ENCODE measurements at places on chromosomes 1 and 21.
A peak's percentile ranks its signal among the peaks of the same experiment; 100 is the strongest.

GRCh38 chr1:173126421-173126820 lies 75.7 kb upstream of the TNFSF18 start:
- no peak for DNase-seq

DNA sequence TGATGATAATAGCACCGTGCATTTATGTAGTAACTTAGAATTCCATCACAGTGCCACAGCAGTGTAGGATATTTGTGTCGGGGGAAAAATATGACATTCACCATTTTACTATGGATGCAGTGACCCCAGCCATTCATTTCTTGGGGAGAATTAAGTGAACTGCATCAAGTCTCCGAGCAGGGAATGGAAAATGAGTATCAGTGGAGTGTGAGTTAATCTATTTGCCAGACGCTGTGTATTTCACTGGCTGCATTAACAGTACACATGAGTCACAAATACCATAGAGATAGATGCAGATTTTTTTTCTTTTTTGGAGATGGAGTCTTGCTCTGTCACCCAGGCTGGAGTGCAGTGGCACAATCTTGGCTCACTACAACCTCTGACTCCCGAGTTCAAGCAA lies 33.8 kb upstream of the SLC45A1 start:
- DNase-seq, result no peak

DNA sequence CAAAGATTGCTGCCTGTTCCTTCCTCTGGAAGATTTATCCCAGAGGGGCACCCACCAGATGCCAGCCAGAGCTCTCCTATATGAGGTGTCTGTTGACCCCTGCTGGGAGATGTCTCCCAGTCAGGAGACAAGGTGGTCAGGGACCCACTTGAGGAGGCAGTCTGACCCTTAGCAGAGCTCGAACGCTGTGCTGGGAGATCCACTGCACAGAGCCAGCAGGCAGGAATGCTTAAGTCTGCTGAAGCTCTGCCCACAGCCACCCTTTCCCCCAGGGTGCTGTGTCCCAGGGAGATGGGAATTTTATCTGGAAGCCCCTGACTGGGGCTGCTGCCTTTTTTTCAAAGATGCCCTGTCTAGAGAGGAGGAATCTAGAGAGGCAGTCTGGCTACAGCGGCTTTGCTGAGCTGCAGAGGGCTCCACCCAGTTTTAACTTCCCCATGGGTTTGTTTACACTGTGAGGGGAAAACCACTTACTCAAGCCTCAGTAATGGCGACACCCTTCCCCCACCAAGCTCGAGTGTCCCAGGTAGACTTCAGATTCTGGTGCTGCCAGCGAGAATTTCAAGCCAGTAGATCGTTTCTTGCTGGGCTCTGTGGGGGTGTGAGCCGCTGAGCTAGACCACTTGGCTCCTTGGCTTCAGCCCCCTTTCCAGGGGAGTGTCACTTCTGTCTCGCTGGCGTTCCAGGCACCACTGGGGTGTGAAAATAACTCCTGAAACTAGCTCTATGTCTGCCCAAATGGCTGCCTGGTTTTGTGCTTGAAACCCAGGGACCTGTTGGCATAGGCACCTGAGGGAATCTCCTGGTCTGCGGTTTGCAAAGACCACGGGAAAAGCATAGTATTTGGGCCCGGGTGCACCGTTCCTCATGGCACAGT lies 51.1 kb upstream of the PDC start:
- DNase-seq, result no peak

- DNase-seq, result no peak
These were observed 140.6 kb downstream of the SYT2 start for GRCh38 chr1:202569393-202570322.

DNA sequence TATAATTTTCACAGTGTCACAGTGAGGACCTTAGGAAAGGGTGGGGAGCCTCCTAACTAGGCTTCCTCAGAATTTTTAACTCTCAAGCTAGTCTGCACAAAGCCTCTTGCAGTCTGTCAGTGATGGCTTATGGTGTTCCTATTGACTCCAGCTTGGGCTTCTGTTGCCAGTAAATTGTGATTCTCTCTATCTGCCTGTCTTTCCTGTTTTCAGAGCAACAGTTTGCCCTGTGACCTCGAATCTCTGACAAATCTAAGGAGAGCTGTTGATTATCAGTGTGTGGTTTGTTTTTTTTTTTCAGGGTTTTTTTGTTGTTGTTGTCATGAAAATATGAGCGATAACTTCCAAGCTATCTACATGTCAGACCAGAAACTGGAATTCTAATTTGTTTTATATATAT lies 423.2 kb upstream of the B3GALT2 start:
- DNase-seq, result no peak

GRCh38 chr1:5430911-5431697 lies 561.1 kb downstream of the NPHP4 start:
- no peak for DNase-seq

DNA sequence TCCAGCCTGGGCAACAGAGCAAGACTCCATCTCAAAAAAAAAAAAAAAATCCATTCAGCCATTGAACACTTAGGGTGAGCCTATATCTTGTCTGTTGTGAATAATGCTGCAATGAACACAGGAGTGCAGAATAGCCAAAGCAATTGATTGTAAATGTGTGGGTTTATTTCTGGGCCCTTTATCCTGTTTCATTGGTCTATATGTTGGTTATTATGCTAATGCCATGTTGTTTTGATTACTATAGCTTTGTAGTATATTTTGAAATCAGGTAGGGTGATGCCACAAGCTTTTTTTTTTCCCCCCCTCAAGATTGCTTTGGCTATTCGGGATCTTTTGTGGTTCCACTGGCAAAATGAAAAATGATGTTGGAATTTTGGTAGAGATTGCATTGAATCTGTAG lies 167.5 kb downstream of the LBR start:
- no peak for DNase-seq

DNA sequence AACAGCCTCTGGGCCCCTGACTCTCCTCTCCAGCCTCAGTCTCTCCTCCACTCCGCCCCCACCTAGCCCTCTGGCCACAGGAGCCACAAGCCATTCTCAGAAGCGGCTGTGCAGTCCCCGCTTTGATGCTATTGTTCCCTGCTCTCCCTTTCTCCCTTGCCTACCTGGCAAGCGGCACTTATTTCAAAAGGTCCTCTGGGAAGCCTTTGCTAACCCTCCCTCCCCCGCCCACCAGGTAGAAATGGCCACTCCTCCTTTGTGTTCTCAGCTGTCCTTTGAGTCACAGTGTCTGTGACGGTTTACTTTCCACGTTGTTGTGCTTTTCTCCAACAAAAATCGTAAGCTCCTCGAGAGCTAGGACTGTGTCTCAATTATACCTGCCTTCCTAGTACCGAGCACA lies 338.4 kb upstream of the PROX1 start:
- no peak for DNase-seq

DNA sequence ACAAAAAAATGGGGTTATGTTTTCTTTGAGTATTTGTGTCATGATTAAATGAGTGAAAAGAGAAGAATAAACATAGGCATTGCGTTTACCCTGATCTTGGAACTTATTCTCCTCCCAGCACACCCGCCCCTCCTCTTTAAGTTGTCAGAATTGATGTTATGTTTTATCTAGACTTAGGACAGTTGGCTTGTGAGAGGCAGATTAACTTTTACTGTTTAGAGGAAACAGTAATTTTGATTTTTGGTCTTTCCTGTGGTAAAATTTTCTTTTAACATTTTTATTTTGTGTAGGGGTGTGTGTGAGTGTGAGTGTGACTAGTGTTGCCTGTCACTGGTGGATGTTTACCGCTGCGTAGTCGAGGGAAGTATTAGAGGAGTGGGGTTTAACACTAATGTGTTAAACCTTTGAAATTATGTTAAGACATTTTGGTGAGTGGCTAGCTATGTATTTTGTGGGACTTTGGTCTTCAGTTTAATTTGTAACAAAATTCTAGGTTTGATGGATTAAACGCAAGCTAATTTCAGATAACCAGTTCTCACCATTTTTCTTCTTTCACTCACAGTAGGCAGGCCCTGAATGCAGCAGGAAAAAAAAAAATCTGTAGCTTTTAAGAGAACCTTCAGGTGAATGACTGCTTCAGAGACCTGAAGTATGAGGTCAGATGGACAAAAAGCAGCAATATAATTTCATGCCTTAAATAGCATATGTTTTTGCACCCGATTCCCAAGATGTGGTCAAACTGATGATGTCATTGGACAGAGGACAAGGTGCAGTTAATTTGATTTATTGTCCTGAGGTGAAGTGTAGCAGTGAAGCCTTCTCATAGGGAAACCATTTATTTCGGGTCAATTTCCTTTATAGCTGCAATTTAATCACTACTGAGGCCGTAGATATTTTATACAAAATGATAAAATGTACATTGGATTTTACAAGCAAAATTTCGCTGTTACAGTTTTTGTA lies 2.7 kb downstream of the POU2F1 start:
- no peak for DNase-seq

DNA sequence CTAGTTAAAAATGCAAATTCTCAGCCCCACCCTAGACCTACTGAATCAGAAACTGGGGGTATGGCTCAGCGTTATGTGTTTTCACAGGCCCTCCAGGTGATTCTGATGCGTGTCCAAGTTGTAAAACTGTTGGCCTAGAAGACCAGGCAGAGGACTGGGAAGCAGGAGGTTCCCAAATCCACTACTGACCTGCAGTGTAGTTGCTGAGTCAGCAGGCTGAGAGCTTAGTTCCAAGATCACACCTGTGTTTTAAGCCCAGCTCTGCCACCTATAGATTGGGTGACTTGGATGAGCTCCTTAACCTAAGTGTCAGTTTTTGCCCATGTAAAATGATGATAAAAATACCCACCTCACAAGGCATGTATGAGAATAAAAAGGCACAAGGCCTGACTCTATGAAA lies 4.1 kb downstream of the GRHL3 start:
- no peak for DNase-seq

- DNase-seq, result no peak
These were observed 5.2 kb upstream of the ABCB10 start for GRCh38 chr1:229563701-229564100.

- peak; percentile 68 for DNase-seq
These were observed 997 bp upstream of the PTPN7 start for GRCh38 chr1:202161151-202162046.

DNA sequence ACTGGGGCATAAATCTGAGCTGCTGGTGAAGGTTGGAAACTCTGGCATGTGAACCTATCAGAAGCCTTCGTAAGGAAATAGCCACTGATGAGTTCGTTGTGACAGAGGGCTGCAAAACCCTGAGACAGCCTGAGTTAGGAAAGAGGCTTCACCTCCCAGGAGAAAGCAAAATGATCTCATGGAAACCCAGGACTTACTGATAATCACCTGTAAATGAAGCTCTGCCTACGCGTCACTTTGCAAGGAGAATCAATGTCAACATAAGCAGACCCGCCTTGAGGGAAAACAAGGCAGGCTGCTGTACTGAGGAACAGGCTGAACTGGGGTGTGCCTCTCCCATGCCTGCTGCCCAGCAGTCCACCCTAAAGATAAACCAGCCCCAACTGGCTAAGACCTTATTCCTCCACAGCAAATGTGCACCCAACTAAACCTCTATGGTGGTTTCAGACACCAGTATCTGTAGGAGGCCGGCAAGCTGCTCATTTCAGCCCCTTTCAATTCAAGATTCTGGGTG lies 46.8 kb upstream of the SLC44A3 start:
- no peak for DNase-seq

DNA sequence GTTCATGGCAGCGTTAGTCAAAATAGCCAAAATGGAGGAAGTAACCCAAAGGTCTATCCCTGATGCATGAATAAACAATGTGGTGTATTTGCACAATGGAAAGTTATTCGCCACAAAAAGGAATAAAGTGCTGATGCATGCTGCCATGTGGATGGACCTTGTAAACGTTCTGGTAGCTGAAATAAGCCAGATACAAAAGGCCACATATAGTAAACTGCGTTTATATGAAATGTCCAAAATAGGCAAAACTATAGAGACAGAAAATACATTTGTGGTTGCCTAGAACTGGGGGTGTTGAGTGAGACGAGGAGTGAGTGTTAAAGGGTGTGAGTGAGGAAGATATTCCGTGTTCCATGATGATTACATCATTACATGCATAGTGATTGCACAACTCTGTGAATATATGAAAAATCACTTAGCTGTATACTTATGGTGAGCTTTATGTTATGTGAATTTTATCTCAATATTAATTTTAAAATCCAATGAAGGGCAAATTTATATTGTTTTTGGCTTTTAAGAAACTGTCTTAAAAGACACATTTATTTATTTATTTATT lies 321.3 kb downstream of the KIF26B start:
- no peak for DNase-seq

DNA sequence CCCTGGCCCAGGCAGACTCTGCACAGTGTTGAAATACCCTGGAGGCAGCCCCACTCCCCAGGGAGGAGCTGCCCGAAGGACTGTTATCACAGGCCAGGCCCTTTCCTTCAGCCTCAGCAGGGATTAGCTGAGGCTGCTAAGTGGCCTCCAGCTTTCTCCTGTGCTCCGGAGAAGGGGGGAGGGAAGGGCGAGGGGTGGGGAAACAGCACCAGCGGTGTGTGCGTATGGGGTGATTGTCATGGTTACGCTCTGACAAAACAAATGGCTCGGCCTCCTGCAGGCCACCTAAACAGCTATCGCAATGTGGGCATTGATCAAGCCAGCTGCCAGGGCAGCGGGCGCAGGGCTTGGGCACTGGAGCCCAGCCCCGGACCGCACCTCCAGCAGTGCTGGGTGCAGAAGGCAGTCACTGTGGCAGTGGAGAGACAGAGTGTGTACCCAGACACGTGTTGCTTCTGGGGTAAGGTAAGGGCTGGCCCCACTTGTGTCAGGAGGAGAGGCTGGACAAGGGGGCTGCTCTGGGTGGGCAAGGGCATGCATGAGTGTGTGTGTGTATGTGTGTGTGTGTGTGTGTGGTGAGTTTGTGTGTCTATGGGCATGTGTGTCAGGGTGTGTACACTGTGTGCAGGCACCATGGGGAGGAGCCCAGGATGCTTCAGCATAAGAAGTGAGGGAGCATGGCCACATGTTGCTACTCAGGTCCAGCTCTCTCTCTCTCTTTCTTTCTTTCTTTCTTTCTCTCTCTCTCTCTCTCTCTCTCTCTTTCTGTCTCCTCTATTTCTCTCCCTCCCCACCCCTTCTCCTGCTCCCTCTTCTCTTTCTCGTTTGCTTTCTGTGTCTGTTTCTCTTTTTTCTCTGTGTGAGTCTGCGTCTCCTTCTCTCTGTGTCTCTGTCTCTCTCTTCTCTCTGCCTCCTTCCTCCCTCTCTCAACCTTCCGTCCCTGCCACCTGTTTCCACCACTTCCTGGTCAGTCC lies at the start of gene VWA5B1:
VWA5B1 (plus strand) TSS at position 252 of the 974 bp plus-strand sequence. CDS start 19,727 bp downstream, outside the sequence.
- no peak for DNase-seq

DNA sequence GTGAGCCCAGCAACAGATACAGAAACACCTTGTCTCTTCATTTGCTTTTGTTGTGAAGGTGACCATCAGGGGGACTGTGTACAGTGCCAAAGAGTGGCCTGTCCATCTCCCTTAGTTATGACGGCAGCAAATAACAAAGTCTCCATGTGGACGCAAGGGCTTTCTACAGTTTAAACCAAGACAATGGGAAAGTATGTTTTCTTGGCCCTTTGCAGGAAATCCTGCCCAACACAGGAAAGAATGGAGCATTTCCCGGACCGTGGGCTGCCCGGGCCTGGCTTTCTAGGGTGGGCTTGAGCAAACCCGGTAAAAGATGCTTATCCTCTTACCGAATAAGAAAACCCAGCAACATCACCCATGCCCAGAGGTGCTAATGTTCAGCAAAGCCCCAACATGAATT lies 87.3 kb downstream of the ZBTB18 start:
- DNase-seq, result no peak

GRCh38 chr1:169025412-169025811 lies 81.1 kb upstream of the ATP1B1 start:
- DNase-seq, result no peak

GRCh38 chr1:92244376-92244775 lies 26.7 kb downstream of the C1orf146 start:
- no peak for DNase-seq

- DNase-seq, result no peak
These were observed 262.3 kb upstream of the SNX7 start for GRCh38 chr1:98399218-98399617.

GRCh38 chr1:1179346-1179982 lies 5.8 kb downstream of the TTLL10 start:
- no peak for DNase-seq

- DNase-seq, result no peak
These were observed 121.9 kb downstream of the PTPRU start for GRCh38 chr1:29358183-29358582.

Measured in activated CD8-positive, alpha-beta memory T cell treated with anti-CD3 and anti-CD28 coated beads for 24 hours (primary cell).